ENCODE measurements at places on chromosomes 4 and X.

GRCh38 chrX:120795301-120795700, 80.4 kb downstream of the CT47B1 start:
- no peak for DNase-seq

DNA sequence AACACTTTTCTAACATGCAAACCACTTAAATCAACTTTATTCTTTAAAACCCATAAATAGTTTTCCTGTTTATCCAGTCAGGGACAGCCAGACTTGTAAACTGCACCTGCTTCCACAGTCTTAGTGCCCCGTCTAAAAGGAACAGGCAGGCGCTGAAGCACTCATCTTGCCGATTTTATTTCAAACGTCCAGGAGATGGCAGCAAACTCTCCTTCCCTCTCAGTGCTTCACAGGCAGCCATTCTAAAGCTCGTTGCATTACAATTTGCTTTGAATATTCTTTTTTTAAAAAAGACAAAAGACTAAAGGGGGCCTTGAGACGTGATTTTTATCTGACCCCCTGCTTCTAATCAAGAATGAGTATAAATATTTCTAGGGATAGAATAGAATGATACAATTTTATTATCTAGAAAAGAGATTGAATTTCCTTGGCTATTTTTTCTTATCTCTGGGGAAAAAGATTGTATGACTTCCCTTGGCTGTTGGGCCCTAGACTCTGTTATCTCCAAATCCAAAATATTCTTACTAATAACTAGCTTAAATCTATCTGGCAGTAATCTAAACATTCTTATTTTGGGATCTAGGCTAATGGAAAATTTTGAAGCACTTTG, 93.6 kb upstream of the MYOZ2 start:
- no peak for DNase-seq

DNA sequence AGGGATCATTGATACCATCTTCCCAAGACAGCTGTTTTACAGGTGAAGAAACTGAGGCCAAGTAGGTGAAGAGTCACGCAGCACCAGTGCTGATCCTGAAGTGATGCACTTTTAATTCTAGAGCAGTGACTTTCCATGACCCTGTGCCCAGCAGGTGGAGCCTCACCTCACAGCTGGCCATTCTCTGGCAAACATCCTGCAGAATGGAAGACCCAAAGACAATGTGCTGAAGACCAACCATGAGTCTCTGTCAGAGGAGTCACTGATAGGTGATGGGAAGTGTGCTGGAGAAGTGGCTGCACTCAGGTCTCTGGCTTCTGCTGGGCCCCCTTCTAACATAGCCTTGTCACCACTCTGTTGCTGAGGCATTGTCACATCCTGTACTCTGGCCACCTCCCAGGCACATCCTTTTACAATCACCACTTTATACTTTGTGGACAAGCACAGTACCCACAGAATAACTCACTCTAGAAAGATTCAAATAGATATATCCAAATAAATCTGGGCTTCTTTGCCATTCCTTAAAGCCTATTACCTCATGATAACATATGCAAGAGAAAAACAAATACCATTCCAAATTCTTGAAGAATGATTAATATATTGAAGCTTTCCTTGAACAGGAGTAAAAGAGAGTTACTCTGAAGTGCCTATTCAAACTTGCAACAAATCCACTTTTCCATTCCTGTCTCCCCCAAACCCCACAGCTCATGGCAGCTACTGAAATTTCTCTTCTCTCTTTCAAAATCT, 64.1 kb upstream of the SCOC start:
- DNase-seq = no peak

GRCh38 chr4:83281307-83281706, 3.3 kb downstream of the COQ2 start:
- no peak for DNase-seq

DNA sequence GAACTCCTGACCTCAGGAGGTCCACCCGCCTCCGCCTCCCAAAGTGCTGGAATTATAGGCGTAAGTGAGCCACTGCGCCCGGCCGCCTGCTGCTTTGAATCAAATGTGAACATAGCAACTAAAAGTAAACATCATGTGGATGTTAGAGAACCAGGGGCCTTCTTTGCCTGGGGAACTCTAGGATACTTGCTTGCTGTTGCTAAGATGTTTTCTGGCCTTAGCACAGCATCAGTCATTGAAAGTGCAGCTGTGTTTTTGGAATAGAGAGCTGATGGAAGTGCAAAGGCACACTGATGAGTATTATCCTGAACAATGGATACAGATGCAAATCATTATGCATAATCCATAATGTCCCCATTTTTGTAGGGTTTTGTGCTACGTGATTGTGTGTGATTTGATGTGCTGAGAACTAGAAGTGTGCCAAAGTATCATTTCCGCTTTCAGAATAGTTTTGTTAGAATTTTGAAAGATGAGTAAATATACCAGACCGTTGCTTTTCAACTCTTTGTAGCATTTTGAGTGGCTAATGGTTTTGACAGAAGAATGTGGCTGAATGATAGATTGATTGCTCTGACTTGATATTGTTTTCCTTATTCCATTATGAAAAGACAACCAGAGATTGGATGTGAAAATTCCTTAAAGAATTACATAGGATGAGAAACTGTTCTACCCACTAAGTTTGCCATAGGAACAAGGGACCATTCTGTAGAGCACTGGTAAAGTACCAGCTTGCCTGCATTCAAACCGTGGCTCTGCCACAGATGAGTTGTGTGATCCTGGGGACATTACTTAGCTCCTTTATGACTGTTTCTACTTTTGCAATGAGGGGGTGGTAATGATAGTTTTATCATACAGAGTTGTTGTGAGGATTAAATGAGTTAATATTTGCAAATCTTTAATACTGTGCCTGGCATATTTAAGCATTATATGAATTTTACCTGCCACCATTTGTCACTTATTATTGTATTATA, 74.7 kb downstream of the REPS2 start:
- DNase-seq = no peak

GRCh38 chr4:112881842-112882241, 167.6 kb upstream of the ANK2 start:
- peak; percentile 17 for DNase-seq

GRCh38 chr4:125243789-125244397, 70.9 kb upstream of the FAT4 start:
- DNase-seq = no peak

- no peak for DNase-seq
These were observed 154.2 kb upstream of the FAM9B start for GRCh38 chrX:9188117-9188516.

DNA sequence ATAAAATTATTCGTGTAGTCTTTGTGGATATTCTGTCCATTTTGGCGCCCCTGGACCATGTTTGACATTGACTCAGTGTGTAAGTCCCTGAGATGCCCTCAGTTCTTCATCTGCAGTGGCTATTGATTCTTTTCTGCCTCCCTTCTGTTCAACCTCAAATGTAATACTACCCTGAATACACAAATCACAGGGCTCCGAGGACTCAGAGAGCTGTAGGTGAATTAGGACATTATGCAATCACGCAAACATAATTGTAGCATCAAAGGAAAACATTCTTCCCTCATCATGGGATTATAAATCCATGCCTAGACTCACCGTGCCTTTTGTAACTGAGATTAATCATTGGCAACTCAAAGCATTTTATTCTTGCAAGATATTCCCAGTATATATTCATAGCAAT, 161.4 kb upstream of the PACRGL start:
- DNase-seq = no peak

DNA sequence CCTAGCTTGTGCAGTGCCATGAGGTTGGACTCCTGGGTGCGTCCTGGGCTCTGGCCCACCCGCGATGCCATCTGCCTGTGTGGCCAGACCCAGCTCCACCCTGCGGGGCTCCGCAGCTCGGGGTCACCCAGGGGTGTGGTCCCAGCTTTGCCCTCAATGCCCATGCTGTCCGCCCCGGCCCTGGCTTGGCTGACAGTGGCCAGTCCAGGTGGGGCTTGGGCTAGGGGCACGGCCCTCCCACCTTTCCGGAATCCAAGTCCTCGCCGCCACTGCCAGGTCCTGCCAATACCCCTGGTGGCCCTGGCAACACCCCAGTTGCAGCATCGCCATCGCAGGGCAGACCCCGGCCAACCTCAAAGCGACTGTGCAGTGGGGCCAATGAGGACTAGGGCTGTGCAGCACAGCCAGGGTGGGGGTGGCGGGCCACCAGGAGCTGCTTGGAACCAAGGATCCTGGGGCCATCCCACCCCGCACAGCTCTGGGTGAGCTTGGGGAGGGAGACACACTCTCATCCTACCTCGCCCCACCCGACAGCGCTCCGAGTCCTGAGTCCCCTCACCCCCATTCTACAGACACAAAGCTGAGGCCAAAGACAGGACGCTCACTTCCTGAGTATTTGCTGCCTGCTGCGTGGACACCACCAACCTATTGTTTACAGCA, 80.9 kb downstream of the ZNF718 start:
- no peak for DNase-seq

DNA sequence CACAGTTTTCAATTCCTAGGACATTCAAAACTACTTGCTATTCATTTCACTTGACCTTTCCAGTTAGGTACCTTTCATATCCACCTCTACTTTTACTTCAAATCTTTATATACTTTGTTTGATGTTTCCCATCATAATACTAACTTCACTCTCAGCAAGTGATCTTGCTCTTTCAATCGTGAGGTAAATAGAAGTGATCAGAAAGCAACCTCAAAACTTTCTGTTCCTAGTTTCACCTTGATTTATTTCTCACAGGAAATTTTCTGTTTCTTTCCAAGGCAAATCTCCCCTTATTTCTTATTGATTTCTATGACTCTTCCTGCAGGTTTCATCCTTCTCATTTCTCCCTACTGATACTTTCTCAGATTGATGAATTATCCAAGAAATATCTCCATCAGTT, 623.5 kb downstream of the FSTL5 start:
- no peak for DNase-seq

DNA sequence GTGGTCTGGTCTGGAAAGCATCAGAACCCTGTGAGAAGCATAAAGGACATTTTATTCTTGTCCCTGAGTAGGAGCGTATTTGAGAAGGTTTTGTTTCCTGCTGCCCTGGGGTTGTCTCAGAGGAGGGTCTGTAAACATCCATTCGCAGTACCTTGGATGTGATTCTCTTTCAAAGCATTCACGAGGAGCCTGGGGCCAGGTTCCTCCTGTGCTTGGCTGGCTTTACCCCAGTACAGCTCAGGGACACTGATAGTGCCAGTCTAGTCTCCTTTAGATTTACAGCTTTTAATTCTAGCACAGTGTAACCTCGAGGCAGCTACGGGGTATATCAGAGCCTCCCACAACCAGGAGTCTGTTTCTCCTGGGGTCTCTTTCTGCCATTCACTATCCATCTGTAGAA, 2.7 kb downstream of the CLRN2 start:
- DNase-seq = no peak

DNA sequence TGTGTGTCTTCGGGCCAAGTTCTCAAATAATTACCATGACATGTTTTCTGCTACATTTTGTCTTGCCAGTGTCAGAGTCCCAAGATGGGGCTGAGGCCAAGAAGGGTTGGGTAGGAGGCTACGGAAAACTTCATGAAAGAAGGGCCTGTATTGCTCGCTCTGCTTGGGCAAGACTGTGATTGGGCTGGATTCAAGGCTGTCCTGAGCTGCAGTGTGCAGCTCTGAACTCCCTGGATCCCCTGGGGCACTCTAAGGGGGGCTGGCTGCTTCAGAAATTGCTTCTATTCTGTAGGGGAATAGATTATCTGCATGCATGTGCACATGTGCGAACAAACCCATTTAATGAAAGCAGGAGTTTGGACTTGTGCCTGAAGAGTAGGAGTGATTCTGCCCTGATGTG, 13.6 kb downstream of the TSPAN6 start:
- no peak for DNase-seq

- no peak for DNase-seq
These were observed 25.9 kb upstream of the ADRA2C start for GRCh38 chr4:3740256-3740655.

- no peak for DNase-seq
These were observed 311.4 kb upstream of the NDST4 start for GRCh38 chr4:115424852-115425251.

DNA sequence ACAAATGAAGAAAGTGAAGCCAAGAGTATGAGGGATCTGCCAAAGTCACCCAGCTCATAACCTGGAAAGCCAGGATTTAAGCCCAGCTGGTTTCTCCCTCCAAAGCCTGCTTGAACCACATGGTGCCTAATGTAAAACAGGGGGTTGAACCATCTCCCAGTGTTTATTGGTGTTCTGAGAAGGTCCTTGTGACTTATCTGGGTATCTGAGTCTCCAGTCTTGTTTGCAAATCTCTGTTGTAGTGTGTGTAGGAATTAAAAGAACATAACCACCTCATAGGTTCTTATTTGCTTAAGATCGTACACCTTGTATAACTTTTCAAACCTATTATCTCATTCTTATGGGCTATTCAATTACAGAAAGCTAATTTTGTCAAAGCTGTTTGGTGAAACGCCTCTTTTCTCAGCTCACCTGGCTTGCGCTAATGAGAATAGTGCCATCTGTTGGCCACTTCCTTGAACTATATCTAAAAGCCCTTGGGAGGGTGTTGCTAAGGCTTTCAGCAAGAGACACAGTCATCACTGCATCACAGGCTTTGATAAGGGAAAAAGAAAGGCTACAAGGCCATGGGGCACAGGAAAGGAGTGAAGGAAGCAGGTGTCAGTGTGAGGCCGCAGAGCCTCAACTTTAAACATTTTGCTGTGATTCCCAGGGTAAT, 34.0 kb downstream of the ETDB start:
- DNase-seq = no peak

DNA sequence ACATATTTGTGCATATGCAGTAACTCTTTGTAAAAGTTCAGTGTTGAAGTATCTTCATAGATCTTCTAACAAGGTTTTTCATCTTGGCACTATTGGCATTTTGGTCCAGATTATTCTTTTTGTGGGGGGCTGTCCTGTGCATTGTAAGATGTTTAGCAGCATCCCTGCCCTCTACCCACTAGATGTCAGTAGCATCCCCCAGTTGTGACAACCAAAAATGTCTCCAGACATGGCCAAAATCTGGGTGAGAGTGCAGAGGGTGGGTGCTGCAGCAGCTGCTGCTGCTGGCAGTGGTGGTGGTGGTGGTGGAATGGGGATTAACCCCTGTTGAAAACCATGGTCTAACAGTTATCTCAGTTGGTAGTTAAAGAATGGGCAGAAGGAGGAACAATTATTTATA, 370.0 kb downstream of the GPAT3 start:
- no peak for DNase-seq

DNA sequence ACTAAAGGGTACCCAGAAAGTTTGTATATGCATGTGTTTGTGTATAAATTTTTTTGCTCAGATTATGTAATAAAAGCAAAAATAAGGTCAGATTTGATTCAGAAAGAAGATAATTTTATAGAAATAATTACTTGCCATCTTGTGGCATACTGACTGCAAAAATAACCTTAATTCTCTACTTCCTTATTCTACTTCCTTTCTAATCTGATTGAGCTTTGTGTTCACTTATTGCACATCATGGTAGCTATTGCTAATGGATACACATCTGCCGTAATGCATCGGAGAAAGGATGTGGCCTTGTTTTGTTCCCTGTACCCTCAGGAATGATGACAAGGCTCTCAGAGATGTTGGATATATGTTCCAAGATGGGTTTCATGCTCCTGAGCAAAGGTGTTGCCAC, 10.5 kb upstream of the GNPDA2 start:
- no peak for DNase-seq

- no peak for DNase-seq
These were observed 89.6 kb upstream of the MAD2L1 start for GRCh38 chr4:120156120-120156718.
